Activated T-cell treated with anti-CD3 and anti-CD28 coated beads, Interleukin-2, amount 50 U/mL, for 72 hours (primary cell): ENCODE measurements at places on chromosomes 3 and 15. TPM values are rescaled to one million over a fixed set of nuclear protein-coding genes. Genes with fewer than 3 reads are reported as not detected.

DNA sequence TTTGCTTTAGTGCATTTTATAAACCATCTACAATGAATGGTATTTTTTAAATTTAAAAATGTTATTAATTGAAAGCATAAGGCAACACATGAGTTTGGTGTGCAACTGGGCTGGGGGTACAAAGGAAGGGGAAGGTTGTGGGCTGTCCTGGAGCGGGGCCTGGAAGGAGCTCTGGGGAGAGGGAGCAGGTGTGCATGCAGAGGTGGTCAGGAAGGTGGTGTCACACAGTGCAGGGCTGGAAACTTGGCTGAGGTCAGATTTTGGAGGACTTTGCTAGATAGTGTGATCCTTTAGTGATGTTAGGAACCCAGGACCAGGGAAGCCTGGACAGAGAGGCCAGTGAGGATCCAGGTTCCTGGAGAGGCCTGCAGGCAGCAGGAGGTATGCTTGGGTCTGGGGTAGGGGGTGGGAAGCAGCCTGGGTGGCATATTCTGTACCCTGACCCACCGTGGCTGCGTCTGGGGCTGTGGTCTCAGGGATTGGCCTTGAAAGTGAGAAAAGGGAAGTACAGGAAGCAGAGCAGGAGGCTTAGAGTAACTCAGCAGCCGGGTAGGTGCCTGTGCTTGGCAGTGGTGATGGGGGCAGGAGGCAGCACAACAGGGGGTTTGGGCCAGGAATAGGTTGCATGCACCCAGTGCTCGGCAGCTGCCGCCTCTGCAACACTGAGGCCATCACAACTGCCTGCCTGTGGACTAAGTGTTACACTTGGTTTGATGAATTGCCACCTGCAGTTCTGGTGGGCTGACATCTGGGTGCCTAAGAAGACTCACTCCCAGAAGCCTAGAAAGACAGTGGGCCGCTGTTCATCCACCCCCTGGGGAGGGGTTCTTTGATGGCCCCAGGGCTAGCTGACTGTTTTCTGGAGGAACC, 33.0 kb downstream of the KY start:
- DNase-seq: no peak

GRCh38 chr3:157051591-157051990, 108.4 kb downstream of the CCNL1 start:
- no peak for DNase-seq

- DNase-seq: no peak
These were observed 57.9 kb downstream of the RGMA start for GRCh38 chr15:93031103-93031464.

- DNase-seq: no peak
These were observed 7.3 kb downstream of the SETD5 start for GRCh38 chr3:9404680-9405079.

- no peak for DNase-seq
These were observed 4.0 kb downstream of the PDHB start for GRCh38 chr3:58429657-58430056.

DNA sequence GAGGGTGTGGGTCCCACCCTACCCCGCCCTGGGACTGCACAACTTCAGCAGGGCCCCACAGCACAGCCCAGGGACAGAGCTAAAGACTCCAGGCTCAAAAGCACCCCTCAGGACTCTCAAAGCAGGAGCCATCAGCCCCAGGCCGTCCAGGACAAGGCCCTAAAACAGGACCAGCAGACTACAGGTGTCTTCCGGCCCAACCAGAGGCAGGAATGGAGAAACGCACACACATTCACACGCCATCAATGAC, 26.1 kb downstream of the ATRIP start:
- DNase-seq: no peak

DNA sequence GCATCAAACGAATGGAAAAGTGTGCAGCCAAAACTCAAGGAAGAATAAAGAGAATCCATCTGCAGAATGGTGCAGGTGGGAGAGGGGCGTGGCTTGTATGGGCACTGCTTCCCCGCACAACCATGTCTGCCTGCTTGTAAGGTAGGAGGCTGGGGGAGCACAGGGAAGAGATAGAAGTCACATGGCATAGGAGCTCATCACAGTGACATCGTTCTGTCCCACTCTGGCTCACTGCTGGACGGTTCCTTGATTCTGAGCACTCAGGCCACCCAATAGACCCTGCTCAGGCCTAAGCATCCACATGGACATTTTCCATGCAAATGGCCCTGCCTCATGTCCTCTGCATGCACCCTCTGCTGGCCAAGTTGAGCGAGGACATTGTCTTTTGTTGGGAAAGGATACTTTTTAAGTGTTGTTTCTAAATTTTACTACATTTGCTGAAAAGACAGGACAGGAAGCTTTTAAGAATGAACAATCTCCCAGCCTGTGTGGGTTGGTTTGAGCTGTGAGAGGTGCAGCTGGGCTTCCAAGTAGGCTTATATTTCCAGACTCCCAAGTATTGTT, 3.1 kb downstream of the MYLK start:
- no peak for DNase-seq

DNA sequence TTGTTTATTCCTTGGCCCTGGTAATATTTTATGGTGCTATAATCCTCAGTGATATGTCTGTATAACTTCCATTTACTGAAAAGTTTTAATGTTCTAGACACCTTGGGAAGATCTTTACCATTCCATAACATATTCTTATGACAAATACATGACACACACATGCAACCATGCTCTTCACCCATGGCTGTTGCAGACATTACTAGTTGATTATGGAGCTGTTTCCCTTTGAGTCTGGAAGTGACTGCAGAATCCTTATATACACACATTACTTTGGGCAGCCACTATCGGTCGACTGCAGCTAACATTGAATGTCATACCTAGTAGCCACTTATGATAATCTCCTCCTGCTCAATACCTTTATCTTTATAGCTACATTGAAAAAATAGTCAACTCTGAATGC, 243.1 kb upstream of the ADAMTS9 start:
- DNase-seq: no peak

- DNase-seq: no peak
These were observed 827 bp downstream of the WNT5A start for GRCh38 chr3:55486101-55486856.

GRCh38 chr3:5727743-5728484, 540.4 kb downstream of the EDEM1 start:
- DNase-seq: no peak

GRCh38 chr15:40511472-40512133, 40.8 kb downstream of the CHST14 start:
- DNase-seq: peak; percentile 48

DNA sequence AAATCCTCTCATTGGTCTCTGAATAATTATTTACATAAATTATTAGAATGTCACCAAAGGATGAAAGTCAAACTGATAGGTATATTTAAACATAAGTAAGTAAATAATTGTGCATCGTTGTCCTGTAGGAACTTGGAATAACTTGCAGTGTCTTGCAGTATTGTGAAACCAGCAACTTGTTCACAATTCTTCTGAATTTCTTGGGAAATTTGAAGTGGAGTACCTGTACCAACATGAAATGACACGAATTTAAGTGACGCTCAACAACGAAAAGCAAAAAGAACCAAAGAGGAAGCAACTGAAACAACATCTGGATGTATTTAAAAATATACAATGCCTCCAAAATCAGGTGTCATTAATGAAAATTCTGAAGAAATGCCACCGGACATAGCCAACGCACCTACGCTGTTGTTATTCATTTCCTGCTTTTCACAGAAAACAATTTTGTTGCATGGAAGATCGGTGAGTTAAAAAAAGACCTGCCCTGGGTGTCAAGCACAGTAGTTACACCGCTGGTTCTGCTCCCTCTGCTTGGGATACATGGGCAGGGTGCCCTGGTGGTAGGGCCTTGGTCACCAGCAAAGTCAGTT, 112.5 kb downstream of the RPLP1 start:
- no peak for DNase-seq

DNA sequence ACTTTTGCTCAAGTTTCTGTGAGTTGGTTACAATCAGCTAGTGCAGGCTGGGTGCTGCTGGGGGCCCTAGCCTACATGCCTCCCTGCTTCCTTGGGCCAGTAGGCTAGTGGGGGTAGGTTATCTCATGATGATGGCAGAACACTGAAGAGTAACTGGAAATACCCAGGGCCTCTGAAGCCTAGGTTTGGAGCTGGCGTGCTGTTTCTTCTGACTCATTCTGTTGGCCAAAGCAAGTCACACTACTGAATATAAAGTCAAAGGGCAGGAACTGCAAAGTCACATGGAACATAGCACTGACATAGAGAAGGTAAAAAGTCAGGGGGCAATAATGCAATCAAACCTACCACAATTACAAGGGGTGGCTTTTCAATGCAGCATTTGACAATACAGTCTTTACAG, 34.5 kb downstream of the RASGRP1 start:
- peak; percentile 60 for DNase-seq

DNA sequence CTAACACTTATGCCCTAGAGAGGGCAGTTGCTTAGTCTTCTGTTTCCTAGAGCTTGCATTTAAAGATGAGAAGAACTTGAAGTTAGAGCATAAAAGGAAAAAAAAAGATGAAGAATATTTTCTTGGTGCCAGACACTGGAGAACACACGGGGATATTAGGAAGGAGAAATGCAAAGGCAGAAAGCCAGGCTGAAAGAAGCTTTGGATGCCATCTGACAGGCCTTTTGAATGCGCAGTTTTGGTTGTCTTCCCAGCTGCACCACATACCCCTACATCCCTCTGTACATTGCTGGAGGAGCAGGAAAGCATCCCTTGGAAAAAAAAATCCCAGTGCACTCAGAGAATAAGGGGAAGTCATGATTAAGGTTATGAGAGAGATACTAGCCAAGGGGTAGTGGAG, 378.9 kb downstream of the GAP43 start:
- DNase-seq: no peak

- DNase-seq: no peak
These were observed 63.4 kb downstream of the SNRK start for GRCh38 chr3:43349716-43350115.

DNA sequence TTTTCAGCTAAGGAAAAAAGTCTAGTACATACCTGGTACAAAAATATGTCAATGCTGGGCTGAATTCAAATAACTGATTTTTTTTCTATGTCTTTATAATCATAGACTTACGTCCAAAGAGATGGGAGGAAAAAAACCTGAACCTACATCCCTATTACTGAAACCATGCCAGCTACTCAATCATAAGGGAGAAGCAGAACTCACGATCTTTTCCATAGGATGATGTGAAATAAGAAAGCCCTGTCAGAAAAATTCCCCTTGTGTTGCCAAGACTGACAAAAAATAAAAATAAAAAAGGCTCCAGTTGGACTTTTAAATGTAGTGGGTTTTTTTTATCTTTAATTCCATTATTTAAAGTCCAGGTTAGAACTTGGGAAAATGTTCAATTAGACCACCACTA, 3.3 kb downstream of the MSL2 start:
- no peak for DNase-seq

DNA sequence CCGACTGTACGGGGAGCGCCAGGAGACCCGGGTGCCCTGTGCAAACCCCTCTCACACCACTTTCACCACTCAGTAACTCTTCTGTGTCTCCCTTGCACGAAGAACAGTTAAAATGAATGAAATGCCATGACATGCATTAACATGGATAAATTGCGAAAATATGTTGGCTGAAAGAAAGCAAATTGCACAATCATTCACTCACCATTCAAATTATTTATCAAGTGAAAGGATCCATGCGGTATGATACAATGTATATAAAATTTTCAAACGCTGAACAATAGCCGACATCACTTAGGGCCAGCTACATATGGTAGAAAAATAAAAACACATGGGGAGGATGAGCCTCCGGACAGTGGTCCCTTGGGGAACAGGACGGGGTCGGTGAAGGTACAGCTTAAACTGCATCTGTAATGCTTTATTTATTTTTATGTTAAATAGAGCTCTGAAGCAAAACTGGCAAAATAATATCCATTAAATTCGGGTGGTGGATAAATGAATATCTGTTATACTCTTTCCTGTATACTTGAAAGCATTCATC, 45.9 kb downstream of the SLC12A8 start:
- DNase-seq: no peak

DNA sequence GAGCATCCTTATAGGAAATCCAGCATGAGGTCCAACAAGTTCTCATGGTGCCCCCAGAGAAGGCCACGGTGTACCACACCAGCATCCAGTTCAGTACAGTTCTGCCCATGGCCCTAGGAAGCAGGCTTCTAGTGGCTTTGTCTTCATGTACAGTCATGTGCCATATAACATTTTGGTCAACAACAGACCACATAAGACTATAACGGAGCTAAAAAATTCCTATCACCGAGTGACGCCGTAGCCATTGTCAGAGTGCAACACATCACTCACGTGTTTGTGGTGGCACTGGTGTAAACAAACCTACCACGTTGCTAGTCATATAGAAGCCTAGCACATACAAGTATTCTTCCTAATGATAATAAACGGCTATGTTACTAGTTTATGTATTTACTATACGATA, 209.0 kb downstream of the ARRDC4 start:
- no peak for DNase-seq

- DNase-seq: no peak
These were observed 333.3 kb downstream of the GRM7 start for GRCh38 chr3:7194071-7194835.

DNA sequence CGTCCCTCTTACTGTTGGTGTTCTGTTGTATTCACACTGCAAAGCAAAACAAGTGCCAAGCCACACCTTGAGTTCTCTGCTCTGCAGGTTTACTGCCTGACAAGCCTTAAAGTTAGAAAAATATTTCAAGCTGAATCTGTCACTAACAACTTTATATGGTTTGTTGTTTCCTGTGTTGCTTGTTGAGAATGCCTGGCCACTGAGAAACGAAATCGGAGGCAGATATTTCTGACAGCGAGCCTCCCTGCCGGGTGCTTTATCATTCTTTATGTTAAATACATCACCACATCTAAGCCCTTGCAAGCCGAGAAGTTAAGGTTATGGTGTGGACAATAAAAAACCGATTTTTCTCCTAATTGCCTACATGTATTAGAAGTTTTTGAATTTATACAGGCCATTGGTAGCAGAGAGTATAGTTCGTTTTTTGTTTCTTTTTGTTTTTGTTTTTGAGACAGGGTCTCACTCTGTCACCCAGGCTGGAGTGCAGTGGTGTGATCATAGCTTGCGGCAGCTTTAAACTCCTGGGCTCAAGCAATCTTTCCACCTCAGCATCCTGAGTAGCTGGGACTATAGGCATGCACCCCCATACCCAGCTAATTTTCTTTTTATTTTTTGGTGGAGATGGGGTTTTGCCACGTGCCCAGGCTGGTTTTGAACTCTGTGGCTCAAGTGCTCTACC, 188.4 kb upstream of the ICE2 start:
- DNase-seq: no peak

- no peak for DNase-seq
These were observed 554 bp upstream of the COMMD4 start for GRCh38 chr15:75335313-75335704.

- no peak for DNase-seq
These were observed 1.0 kb downstream of the LRRC3B start for GRCh38 chr3:26623419-26624208.

OR5K2 gene
- not detected for total RNA-seq

CNTN4 gene
- 0.79 TPM for total RNA-seq

SPINK8 gene
- total RNA-seq: not detected

SERINC4 gene
- total RNA-seq: 0.23 TPM

TLNRD1 gene
- 11.3 TPM for total RNA-seq

CSTA gene
- total RNA-seq: not detected

TNK2 gene
- 94.8 TPM for total RNA-seq

UPK1B gene
- total RNA-seq: not detected
